CD4-positive, alpha-beta T cell treated with Interleukin-17A for 1 hour (primary cell): ENCODE measurements at places on chromosomes 1 and 21.

- DNase-seq: no peak
Measured at GRCh38 chr21:15444118-15444960, 285.4 kb upstream of the USP25 start.

DNA sequence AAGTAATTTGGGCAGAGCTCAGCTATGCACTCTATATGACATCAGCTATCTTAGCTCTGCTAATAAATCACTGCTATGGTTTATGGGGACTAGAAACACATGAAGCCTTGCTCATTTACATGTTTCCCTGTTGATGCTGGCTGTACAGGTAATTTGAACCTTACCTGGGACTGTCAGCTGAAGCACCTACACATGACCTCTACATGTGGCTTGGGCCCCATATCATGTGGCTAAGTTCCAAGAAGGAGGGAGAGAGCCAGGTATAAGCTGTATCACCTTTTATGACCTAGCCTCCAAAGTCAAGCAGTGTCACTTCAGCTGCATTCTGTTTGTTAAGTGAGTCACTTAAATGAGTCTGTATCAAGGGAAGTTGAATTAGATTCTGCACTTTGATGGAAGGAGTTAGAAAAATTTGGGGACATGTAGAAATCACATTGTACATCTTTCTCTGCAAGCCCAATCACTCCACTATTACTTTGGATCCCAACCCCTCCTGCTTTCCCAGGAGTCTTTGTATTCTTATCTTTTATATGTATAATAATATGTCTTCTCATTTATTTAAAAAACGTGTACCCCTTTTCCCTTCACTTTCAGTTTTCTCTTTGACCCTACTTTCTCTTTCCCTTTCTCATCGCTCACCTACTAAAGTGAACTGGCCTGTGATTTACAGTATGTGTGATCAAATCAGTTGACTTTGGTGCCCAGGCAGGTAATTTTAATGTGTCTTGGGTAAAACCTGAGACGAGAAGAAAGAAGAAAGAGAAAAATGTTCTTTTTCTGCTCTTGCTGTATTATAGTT is 53.4 kb upstream of the PRKACB start:
- DNase-seq: peak; percentile 59

DNA sequence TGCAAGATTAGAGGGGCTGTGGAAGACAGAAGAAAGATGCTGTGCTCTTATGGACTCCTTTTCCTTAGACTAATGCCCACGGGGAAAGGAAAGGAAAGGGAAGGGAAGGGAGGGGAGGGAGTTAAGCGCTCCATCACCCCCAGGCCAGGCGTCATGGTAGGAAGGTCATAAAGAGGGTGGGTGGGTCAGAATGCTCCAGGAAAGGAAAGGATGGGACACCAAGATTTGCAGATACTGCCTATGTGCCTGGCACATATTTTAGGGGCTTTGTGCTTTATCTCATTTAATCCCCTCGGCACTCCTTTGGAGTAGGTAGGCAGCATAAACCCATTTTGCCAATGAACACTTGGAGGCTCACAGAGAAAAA is 41.4 kb downstream of the MAB21L3 start:
- DNase-seq: no peak

DNA sequence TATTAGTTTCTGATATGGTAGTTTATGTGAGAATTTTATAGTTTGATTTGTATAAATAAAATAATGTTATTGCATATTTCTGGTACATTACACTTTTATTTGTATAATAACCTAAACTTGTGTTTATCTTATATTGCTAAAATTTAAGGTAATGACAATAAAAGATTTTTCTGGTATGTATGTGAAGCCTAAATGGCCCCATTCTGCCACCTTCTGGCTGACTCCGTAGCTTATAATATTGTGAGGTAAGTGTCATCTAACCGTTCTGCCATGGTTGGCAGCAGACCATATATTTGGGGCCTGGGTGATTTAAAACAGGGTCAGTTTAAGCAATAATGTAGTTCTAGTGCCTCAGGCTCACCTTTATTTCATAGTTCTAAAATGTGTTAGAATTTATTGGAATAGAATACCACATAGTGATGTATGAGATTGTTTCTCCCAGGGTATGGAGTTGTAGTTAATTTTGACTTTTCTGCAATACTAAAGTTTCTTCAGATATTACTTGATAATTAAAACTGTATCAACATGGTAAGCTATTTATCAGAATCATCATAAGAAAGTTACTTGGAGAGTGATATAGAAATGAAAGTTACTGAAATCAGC is 21.2 kb upstream of the PRKACB start:
- peak; percentile 66 for DNase-seq

DNA sequence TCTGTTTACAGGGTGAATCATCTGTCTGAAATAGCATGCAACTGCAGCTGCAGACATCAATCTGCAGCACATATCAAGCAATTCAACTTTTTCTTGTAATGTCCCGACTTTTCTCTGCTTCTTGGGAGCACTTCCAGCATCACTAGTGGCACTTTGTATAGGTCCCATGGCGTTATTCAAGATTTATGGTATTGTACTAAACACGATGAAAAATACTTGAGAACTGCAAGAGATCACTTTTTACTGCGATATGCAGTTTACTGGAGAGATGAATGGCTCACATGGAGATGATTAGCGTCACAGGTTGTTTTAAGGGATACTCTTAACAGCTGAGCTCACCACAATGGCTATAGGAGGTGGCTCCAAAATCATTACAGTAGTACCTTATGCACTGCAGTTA is 7.2 kb upstream of the SCMH1 start:
- DNase-seq: no peak

DNA sequence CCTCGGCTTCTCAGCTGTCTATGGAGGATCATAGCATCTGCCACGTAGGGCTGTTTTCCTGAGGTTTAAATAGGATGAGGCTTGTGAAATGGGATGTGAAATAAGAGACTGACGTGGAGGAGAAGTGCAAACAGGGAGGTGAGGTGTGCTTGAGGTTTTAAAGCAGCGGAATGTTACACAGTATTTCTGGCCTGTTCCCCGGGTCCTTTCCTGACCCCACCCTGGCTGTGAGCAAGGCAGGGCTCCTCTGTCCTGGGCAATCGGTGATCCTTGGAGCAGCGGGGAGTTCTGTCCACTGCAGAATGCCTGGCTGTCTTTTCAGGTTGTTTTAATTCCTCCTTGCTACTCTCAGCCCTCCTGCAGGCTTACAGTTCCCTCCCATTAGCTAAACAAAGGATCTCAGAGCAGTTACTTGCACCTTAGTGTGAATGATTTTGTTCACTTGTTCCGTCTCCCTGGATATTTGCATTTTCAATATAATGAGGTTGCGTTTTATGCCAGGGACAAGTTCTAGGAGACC is 38.6 kb downstream of the LHX4 start:
- no peak for DNase-seq

GRCh38 chr1:203996126-203996525 is 76.8 kb upstream of the SOX13 start:
- no peak for DNase-seq

- DNase-seq: peak; percentile 9
Measured at GRCh38 chr21:29403922-29404538, 105.3 kb downstream of the BACH1 start.

DNA sequence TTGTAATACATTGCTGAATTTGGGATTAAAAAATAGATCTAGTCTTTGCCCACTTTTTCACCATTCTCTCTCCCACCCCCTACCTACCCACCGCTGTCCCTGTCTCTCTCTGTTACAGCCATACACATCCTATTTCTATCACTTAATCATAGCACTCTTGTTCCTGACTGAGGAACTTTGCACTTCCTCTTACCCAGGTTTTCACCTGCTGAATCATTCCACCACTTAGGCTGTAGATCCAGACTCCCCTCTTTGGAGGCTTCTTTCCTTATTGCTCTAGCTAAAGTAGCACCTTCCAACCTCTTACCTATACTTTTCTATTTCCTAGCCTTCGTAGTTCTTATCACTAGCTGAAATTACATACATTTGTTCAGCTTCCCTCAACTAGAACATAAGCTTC is 59.6 kb downstream of the ATP6V1G3 start:
- DNase-seq: no peak

GRCh38 chr1:245298781-245299180 is 144.0 kb downstream of the KIF26B start:
- no peak for DNase-seq

DNA sequence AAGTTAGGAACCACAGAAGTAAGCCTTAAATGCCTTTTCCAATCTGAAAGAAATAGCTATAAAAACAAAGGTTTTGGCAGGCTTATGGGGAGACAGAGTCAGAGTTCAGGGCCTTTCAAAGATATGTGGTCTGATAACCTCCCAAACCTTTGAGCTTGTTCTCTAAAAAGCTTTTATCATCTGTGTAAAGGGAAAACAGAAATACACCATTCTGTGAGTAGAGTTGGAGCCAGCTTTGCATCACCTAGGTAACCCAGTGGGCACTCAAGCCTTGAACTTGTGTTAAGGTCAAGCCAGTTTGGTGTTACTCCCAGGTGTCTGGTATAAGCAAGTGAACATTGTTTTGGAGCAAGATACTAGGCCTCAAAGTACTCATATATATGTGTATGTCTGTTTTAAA is 50.1 kb downstream of the LAMC1 start:
- DNase-seq: no peak

DNA sequence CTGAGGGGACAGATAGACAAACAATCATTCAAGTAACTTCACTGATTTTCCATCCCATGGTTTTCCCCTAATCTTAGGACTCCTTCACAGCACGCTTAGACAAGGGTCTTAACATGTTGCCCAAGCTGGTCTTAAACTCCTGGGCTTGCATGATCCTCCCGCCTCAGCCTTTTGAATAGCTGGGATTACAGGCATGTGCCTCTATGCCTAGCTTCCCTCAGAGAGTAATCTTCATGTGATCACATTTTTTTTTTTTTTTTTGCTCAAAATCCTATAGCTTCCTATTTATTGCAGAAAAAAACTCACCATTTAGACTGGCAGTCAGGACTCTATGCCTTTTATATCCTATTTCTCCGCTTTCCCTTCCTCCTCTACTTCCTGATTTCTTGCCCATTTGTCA is 90.4 kb upstream of the DPH5 start:
- DNase-seq: no peak
